Motor neuron (in vitro differentiated cells): ENCODE measurements at places on chromosomes 2 and 18.

GRCh38 chr2:46966576-46966975 lies 51.0 kb upstream of the MCFD2 start:
- ATAC-seq: no peak

GRCh38 chr18:56721491-56721890 lies 70.3 kb downstream of the WDR7 start:
- ATAC-seq: no peak

DNA sequence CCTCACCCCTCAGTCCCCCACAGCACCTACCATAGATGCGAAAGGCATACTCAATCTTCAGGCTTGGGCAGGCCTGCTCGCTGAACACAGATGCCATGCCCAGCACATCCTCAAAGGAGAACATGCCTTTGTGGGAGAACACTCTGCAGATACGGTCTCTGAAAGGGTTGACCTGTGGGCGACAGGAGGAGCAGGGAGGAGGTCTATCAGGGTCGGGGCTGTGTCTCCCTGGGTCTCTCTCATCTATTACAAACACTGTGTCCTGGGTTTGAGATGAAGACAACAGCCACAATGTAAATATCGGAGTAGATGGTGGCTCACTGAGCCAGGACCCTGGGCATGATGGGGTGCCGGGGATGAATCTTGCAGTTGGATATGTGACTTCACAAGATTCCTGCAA lies 46.0 kb downstream of the CIB4 start:
- ATAC-seq: no peak

- no peak for ATAC-seq
Observed at GRCh38 chr2:142306131-142306530, 175.3 kb upstream of the LRP1B start.

- ATAC-seq: peak; percentile 45
Observed at GRCh38 chr2:217090024-217090473, 230.2 kb upstream of the TNP1 start.

DNA sequence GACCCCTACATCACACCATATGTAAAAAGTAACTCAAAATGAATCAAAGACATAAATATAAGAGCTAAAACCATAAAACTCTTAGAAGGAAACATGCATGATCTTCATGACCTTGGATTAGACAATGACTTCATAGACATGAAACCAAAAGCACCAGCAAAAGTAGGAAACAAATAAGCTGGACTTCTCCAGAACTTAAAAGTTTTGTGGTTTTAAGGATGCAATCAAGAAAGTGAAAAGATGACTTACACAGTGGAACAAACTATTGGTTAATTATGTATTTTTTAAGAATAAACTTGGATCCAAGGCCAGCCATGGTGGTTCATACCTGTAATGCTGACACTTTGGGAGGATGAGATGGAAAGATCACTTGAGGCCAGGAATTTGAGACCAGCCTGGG lies 150.2 kb downstream of the GALNT1 start:
- ATAC-seq: no peak

GRCh38 chr18:48638896-48639771 lies 100.3 kb downstream of the CTIF start:
- ATAC-seq: no peak
